Left ventricle myocardium superior (tissue), 1 donor: ENCODE measurements at places on chromosomes 4 and X. TPM values are rescaled to one million over a fixed set of nuclear protein-coding genes. Genes with fewer than 3 reads are reported as not detected.

GAGE12F gene
- total RNA-seq: not detected

HSD17B10 gene
- total RNA-seq: 102 TPM

CCDC158 gene
- 0.59 TPM for total RNA-seq

ADH6 gene
- total RNA-seq: not detected

P2RY4 gene
- total RNA-seq: not detected

MAGEA11 gene
- not detected for total RNA-seq

LEF1 gene
- total RNA-seq: 0.47 TPM

C4orf36 gene
- total RNA-seq: 1.1 TPM

REELD1 gene
- not detected for total RNA-seq

SSX4 gene
- not detected for total RNA-seq

VCX gene
- not detected for total RNA-seq

RENBP gene
- 8.9 TPM for total RNA-seq

CENPVL1 gene
- not detected for total RNA-seq

IL15 gene
- total RNA-seq: 1.7 TPM

PPP1R2C gene
- not detected for total RNA-seq

POU4F2 gene
- total RNA-seq: not detected

CLDN34 gene
- not detected for total RNA-seq

NUDT10 gene
- 0.20 TPM for total RNA-seq

SCML1 gene
- 5.8 TPM for total RNA-seq

MMRN1 gene
- 10.1 TPM for total RNA-seq

TEX11 gene
- not detected for total RNA-seq

APLN gene
- 25.9 TPM for total RNA-seq

H2BW2 gene
- not detected for total RNA-seq

TLR2 gene
- 4.0 TPM for total RNA-seq

BGN gene
- 40.6 TPM for total RNA-seq

FDCSP gene
- total RNA-seq: not detected

DMRTC1 gene
- not detected for total RNA-seq

CXCL5 gene
- total RNA-seq: not detected

CYP4V2 gene
- 28.3 TPM for total RNA-seq

SLIT2 gene
- 8.5 TPM for total RNA-seq

PPARGC1A gene
- 97.2 TPM for total RNA-seq

LUZP4 gene
- not detected for total RNA-seq

ADH1C gene
- total RNA-seq: 7.6 TPM

CXCL6 gene
- total RNA-seq: 0.30 TPM

F8 gene
- 49.4 TPM for total RNA-seq

RNF175 gene
- 0.20 TPM for total RNA-seq

NPNT gene
- 4.9 TPM for total RNA-seq

FAM9C gene
- total RNA-seq: 1.2 TPM

NPFFR2 gene
- total RNA-seq: not detected

ARSJ gene
- 0.59 TPM for total RNA-seq
